ENCODE measurements at places on chromosomes 2 and 18. TPM values are rescaled to one million over a fixed set of nuclear protein-coding genes. Genes with fewer than 3 reads are reported as not detected.

The SLC14A1 gene
- 9.0 TPM for total RNA-seq

The MAP4K3 gene
- total RNA-seq = 26.3 TPM

The CCDC74B gene
- 0.96 TPM for total RNA-seq

The MARS2 gene
- total RNA-seq = 17.3 TPM

The CIDEA gene
- total RNA-seq = 40.0 TPM

The SLC23A3 gene
- 3.2 TPM for total RNA-seq

The EPB41L3 gene
- total RNA-seq = 12.5 TPM

The DSG2 gene
- 19.5 TPM for total RNA-seq

The AMER3 gene
- total RNA-seq = not detected

The POLR1A gene
- total RNA-seq = 20.2 TPM

The ANKZF1 gene
- 45.1 TPM for total RNA-seq

The IL36RN gene
- 42.7 TPM for total RNA-seq

The TMEFF2 gene
- total RNA-seq = not detected

The SNORC gene
- 18.7 TPM for total RNA-seq

The ABCA12 gene
- total RNA-seq = 98.4 TPM

The LIPG gene
- 11.8 TPM for total RNA-seq

The DUSP19 gene
- 2.7 TPM for total RNA-seq

The RNMT gene
- 18.1 TPM for total RNA-seq

The CREG2 gene
- total RNA-seq = not detected

The CDH20 gene
- total RNA-seq = 1.9 TPM

The LIMS4 gene
- total RNA-seq = not detected

The ERICH2 gene
- not detected for total RNA-seq

The KCNIP3 gene
- total RNA-seq = 14.6 TPM

The SDC1 gene
- total RNA-seq = 724 TPM

The LDLRAD4 gene
- 13.1 TPM for total RNA-seq

The PROM2 gene
- total RNA-seq = 99.8 TPM

The UGT1A5 gene
- 1.5 TPM for total RNA-seq

The KCNG2 gene
- total RNA-seq = not detected

The CGREF1 gene
- total RNA-seq = 2.1 TPM

The NT5DC4 gene
- total RNA-seq = 4.2 TPM

The EEF1B2 gene
- total RNA-seq = 689 TPM

The ECEL1 gene
- total RNA-seq = not detected

The CFC1 gene
- not detected for total RNA-seq

The SPTBN1 gene
- 173 TPM for total RNA-seq

The LRRC30 gene
- not detected for total RNA-seq

The ACMSD gene
- total RNA-seq = not detected

The SEMA4F gene
- total RNA-seq = 4.9 TPM

The NABP1 gene
- total RNA-seq = 20.9 TPM

The UGT1A8 gene
- total RNA-seq = not detected

The RPRM gene
- not detected for total RNA-seq

The FBXO48 gene
- total RNA-seq = 1.1 TPM

The SNTG2 gene
- total RNA-seq = 3.9 TPM
